Right forelimb (tissue), 1 donor: ENCODE measurements at places on chromosomes 2 and 18.

DNA sequence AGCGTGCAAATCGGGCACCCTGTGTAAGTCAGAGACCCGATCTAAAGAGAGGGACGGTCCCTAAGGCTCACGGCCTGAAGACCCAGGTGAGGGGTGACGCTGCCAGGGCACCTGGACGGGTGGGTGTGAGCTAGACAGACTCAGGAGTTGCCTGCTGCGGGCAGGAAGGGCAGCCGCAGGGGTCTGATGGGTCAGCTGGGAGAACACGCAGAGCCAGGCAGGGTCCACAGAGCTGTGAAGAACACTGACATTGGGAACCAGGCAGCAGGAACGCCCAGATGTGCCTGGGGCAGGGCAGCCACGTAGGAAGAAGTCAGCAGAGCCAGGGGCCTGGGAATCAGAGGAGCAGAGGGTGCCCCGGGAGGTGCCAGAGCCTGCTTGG is 25.9 kb downstream of the HDAC4 start:
- no peak for DNase-seq

DNA sequence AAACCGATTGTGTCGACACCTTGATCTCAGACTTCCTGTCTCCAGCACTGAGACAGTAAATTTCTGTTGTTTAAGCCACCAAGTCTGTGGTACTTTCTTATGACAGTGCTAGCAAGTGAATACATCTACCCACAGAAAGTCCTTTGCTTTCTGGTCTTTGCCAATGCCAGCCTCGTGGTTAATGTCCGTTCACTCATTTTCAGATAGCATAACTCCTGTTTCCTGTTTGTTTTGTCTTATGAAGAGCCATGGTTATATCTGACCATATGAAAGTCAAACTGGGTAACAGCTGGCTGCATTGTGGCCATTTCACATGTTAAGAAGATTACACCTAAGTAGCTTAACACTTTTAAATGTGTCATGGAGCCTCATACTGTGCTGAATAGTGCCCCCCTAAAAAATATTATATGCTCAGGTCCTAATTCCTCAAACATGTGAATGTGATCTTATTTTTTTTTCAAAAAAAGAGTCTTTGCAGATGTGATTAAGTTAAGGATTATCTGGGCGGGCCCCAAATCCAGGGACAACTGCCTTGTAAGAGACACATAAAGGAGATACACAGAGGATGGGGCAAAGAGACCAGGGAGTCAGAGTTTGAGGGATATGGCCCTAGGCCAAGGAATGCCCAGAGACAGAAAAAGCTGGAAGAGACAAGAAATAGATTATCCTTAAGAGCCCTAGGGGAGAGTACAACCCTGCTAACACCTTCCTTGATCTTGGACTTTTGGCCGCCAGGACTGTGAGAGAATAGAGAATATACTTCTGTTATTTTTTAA is 118.0 kb downstream of the KCNE4 start:
- no peak for DNase-seq

GRCh38 chr18:9329471-9329870 is 5.1 kb upstream of the TWSG1 start:
- DNase-seq, result no peak

- no peak for DNase-seq
Measured at GRCh38 chr2:105546628-105546974, 147.8 kb upstream of the FHL2 start.

GRCh38 chr2:38409156-38410102 is 32.4 kb upstream of the ATL2 start:
- no peak for DNase-seq

DNA sequence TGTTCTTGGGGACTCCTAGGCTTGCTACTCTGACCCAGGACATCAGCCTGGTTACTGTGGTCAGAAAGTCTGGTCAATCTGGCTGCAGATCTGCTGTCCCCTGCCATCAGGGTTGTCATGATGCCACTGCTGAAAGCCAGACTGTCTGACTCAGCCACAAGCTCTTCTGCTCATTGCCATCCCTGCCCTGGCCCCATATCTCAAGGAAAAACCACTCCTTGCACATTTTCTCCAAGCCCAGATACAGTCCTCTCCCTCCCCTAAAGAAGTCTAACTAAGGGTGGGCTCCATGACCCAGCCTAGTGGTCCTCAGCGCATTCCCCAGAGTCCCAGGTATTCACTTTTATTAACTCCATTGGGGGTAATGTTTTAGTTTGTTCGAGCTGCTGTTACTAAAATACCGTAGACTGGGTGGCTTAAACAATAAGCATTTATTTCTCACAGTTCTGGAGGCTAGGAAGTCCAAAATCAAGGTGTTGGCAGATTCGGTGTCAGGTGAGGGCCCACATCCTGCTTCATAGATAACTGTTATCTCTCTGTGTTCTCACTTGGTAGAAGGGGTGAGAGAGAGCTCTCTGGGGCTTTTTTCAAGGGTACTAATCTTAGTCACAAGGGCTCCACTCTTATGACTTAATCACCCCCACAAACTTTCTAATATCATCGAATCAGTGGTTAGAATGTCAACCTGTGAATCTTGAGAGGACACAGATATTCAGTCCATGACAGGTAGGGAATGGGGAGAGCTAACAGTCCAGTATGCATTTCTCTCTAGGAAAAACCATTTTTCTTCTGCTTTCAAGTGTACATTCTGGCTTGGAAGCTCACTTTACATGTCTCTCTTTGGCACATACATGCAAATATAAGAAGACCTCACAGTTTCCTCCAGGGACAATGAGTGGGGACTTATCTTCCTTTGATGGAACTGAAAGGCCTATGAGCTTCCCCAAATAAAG is 94.8 kb upstream of the CXCR4 start:
- no peak for DNase-seq

GRCh38 chr2:139365189-139365588 is 585.0 kb upstream of the NXPH2 start:
- no peak for DNase-seq

- DNase-seq, result no peak
Measured at GRCh38 chr18:49178736-49179135, 228.0 kb upstream of the SMAD7 start.
